ENCODE measurements at places on chromosomes 2 and 18.

GRCh38 chr2:112788653-112789052 is 4.4 kb upstream of the IL1A start:
- no peak for DNase-seq

DNA sequence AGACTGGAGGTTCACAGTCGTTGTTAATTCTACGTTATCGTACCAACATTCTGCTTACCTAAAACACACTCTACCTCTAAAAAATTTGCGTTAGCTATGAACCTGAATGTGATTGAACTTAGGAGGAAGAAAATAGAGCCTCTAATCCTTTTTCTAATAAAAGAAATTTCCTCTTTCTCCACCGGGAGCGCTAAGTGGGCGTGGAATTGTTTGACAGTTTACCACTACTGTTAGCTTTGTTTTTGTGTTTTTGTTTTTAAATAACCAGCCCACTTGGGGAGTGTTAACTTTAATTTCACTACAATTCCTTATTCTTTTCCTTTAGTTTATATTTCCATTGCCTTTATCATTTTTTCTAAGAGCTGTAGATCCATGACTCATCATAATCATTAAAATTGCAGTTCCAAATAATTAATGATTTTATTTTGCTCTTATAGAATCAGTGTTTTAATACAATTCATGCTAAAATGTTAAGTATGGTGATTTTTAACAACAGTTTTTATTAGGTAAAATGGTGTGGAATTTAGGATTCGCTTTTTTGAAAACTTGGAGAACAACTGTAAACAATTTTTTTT is 55.0 kb upstream of the ITM2C start:
- DNase-seq = no peak

- DNase-seq = no peak
Observed at GRCh38 chr2:98691303-98691702, 39.6 kb downstream of the MGAT4A start.

GRCh38 chr18:36199691-36200295 is 12.5 kb downstream of the MOCOS start:
- no peak for DNase-seq

DNA sequence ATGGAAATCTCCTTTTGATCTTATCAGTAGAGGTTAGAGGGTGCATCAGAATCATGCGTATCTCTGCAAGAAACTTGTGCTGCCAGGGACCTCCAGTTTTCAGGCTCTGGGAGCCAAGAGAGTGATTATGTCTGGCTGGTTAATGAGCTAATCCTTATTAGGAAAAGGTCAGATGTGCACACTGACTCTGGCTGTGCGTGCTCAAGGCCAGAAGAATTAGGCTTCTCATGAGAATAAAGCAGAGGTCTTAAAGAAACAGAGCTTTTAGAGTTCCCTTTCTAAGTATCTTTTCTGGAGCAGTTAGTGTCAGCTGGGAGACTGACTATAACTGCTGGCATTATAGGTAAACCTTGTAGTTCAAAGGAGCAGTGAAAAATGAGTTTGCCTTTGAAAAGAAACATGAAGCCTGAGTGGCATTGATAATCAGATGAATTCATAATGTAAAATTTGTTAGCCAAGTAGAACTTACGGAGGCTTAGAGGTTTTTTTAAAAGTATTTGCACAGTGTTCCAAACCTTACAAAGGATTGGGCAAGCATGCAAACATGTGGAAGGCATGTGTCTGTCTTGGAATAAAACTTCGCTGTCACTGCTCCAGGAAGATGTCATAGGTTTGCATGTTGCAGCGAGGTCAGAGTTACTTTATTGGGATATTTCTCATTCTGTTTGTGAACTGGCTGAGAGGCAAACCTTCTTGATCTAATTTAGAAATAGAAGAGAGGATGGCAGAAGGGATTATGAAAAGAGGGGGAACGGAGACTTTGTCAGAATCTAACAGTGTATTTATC is 151.7 kb downstream of the ARHGAP28 start:
- DNase-seq = no peak

DNA sequence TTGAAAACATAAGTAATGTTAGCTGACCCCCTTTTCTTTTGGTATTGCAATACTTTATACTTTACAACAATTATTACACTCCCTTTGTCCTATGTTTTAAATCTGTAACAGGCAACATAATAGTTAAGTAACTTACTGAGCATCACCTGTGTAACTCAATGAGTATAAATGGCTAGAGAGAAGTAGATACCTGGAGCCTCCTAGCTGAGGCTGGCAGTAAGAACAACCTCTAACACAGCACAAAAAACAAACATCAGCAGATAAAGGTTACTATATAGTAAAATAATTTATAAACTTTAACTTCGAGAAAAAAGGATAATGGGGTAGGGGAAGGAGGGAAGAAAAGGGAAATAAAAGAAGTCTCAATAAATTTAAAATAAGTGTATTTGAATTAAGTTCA is 73.1 kb upstream of the ST8SIA5 start:
- no peak for DNase-seq

DNA sequence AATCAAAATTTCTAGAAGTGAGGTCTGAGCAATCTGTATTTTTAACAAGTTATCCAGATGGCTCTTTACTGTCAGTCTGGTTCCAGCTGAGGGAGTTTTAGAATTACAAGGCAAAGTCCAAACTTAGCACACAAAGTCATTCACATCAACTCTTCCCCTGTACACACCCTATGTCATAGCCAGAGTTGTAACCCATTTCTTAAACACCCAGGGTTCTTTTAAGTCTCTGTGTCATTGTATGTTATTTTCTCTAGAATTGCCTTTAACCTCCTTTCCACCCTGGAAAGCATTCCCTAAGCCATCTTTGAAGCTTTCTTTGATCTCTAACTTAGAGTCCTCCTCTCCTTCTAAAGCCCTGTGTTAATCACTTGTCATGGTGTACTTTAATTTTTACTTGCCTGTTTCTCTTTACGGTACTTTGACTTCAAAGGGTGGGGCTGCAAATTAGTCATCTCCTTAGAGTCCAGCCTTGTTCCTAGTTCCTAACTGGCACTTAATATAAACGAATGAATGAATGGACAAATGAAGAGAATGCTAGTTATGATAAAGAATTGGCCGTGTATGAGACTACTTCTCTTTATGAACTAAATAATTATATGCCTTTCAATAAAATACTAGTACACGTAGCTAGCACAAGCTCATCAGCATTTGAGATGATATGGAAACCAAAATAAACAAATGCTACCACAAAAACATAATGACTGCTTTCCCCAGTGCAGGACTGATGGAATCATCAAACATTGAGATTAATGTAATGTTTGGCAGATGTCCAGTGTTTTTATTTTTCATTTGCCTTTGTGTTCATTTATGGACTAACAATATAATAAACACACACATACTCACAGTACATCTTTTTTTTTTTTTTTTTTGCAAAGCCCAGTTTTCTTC is 11.9 kb upstream of the ACTR3 start:
- DNase-seq = no peak

GRCh38 chr2:217835931-217836891 is 166.6 kb downstream of the TNS1 start:
- no peak for DNase-seq

DNA sequence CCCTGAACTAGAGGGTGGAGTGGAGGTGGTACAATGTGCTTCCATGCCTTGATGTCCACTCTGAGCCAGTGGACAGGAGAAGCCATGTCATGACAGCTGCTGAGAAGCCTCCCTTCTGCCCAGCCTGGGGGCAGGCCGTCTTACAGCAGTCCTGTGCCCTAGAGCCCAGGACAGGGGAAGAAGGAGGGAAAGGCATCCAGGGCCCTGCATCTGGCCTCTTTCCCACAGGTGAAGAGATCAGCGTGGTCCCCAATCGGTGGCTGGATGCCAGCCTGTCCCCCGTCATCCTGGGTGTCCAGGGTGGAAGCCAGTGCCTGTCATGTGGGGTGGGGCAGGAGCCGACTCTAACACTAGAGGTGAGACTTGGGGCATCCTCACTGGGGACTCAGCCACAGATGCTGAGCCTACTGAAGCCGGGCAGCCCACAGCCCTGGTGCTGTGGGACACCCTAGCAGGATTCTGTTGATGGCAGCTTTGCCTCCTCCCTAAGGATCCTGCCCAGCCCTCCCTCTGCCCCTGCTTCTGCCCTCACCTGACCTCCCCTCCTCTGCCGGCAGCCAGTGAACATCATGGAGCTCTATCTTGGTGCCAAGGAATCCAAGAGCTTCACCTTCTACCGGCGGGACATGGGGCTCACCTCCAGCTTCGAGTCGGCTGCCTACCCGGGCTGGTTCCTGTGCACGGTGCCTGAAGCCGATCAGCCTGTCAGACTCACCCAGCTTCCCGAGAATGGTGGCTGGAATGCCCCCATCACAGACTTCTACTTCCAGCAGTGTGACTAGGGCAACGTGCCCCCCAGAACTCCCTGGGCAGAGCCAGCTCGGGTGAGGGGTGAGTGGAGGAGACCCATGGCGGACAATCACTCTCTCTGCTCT is 3.1 kb downstream of the IL36RN start:
- DNase-seq = no peak

DNA sequence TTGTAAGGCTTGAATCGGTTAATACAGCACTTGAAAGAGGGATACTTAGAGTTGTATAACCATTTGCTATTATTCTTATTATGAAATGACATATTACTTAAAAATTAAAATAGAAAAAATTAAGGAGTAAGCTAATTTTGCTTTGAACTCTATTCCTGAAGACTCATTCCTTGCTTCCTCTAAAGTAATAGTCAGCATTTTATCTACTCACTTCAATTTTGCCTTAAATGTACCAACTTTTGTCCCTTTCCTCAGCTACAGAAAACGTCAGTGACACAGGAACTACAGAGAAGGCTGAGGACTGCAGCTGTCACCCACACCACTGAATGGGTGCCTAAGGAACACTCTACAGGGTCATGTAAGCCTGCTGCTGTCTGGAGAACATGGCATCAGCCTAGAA is 80.7 kb upstream of the OSR1 start:
- DNase-seq = no peak

GRCh38 chr2:61356958-61357350 is 113.9 kb downstream of the USP34 start:
- DNase-seq = no peak
